ENCODE measurements at places on chromosomes 7 and 10.

- DNase-seq: no peak
These were observed 138.7 kb downstream of the SLC25A13 start for GRCh38 chr7:96183163-96183670.

DNA sequence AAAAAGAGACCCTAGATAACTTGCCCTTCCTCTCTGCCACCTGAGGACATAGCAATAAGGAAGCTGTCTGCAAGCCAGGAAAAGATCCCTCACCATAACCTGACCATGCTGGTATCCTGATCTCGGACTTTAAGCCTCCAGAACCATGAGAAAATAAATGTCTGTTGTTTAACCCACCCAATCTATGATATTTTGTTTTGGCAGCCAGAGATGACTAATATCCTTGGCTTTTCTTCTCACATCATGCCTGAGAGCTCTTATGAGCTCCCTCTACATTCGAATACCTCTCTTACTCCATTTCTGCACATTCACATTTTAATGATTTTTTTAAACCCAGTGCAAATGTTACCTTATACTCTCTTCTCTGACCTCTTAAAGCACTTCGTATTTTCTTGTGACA, 214.0 kb upstream of the CHRM2 start:
- DNase-seq: no peak

DNA sequence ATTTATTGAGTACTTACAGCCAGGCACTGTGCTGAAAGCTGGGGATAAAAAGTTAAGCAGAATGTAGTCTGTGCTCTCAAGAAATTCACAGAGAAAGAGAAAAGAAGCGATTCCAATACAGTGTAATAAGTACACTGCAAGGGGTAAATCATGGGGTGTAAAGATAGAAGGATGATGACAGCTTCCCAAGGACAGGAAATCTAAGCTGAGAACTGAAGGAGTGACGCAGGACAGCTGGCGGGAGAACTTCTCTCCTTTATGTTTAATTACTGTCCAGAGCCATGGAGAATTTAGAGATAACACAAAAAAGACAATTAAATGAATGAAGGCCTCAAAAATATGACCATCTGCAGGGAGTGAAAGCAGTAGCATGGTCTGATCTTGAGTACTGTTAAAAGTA, 34.8 kb downstream of the C7orf33 start:
- DNase-seq: no peak

DNA sequence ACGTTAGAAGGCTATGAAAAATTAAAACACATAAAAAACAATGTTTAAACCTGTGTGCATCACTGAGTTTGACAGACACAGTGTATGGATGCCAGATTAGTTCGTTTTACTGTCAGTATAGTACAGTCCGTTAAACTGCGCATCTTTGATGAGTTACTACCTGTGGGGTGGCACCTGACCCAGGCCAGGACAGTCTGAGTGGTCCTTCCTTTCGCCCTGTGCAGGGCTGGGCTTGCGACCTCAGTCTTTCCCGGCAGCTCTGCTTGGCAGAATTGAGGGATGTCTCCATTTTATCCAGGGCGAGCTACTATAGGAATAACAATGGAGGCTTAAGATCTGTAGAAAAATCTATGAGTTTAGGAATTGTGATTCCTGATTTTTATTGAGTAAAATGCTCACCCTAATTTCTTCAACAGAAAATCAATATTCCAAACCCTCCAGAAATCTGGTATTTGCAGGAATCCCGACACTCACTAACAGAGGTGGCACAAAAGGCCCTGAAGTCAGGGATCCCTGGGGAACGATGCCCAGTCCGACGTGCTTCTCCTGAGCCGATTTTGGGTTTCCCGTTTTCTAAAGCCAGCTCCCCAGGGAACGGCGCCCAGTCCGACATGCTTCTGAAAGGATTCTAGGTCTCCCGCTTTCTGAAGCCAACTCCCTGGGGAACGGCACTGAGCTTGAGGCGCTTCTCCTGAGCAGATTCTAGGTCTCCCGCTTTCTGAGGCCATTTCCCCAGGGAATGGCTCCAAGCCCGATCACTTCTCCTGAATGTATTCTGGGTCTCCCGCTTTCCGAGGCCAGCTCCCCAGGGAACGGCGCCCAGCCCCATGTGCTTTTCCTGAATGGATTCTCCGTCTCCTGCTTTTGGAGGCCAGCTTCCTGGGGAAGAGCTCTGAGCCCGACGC, 377.6 kb downstream of the DNAJB6 start:
- no peak for DNase-seq

Measured in stimulated activated CD8-positive, alpha-beta memory T cell treated with anti-CD3 and anti-CD28 coated beads, Interleukin-7, amount 100 ng/mL, for 48 hours (primary cell).